ENCODE measurements at places on chromosomes 16 and 17. TPM values are rescaled to one million over a fixed set of nuclear protein-coding genes. Genes with fewer than 3 reads are reported as not detected.

Gene SCIMP
- 1.1 TPM for total RNA-seq

Gene MAP2K6
- total RNA-seq = 4.6 TPM

Gene MMP2
- total RNA-seq = 142 TPM

Gene CDH11
- total RNA-seq = 146 TPM

Gene AATF
- 32.4 TPM for total RNA-seq

DNA sequence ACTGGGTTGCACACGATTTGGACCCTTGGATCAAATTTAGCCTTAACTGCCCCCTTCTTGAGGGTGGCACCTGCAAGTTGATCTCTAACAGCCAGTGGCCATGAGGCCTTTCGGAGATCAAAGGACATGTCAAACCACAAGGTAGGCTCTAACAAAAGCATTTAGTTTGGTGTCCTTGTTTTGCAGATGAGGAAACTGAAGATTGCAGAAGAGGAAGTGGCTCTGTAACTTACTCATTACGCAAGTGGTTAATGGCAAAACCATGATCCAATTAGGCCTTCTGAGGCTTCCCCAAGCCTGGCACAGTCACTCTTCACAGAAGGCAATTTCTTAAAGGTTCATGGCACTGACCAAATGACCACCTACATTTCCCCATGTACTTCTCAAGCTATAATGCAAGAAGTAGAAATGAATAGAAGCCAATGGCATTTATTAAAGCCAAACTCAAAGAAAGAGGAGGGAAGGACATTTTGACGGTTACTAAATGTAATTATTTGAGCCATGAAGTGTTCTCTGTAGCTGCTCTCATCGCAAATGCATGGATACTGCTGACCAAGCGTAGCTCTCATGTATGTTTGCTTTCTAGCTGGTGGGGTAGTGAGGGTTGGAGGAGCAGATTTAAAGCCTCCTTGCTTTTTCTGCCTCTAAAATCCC lies 32.8 kb upstream of the ABCC12 start:
- no peak overlapping the region for H3K27ac ChIP-seq
- no peak overlapping the region for H3K4me3 ChIP-seq
- no peaks in the 10 kb centered on the region for H3K27me3 ChIP-seq
- no peak for DNase-seq

GRCh38 chr17:72927146-72927545 lies 165.3 kb downstream of the SLC39A11 start:
- H3K4me1 ChIP-seq = no peaks in the 10 kb centered on the region
- no peak overlapping the region for H3K4me3 ChIP-seq
- no peak for DNase-seq
- H3K36me3 ChIP-seq = no peaks in the 10 kb centered on the region

- H3K27me3 ChIP-seq = peaks cover 4% of the 10 kb centered on the region
- no peak overlapping the region for H3K4me3 ChIP-seq
- no peaks in the 10 kb centered on the region for H3K36me3 ChIP-seq
- peaks cover 12% of the 10 kb centered on the region for H3K4me1 ChIP-seq
These were observed 5.3 kb downstream of the PAQR4 start for GRCh38 chr16:2974319-2975056.

DNA sequence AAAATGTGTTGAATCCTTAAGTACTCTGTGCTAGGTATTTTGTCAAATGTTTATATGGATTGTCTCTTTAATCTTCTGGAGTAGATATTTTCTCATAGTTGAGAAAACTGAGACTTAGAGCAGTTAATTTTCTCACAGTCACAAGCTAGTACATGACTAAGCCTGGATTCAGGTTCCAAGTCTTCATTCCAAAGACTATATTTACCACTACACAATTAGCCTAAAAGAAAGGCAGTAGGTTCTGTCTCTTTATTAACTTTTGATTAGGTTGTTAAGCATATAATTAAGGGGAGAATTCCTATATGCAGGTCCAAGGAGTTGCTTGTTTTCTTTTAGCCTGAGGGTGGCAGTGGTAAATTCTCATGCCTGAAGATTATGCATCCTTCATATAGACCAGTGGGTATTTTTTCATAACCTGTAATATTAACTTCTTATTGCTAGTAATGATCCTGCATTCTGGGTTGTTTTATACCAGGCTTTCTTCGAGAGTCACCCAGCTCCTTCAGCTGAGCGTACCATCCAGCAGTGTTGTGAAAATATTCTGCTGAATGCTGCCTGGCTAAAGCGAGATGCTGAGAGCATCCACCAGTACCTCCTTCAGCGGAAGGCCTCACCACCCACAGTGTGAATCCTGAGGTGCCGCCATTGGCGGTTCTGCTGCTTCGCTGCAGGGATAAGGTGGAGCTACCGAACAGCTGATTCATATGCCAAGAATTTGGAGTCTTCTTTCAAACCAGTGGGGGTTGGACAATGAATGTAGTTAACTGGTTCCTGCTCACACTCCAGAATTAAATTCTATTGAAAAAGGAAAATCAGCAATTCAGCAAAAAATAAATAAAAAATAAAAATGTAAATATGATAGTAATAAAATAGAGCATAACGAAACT lies 28.2 kb upstream of the KPNB1 start:
- no peaks in the 10 kb centered on the region for H3K27me3 ChIP-seq
- no peak overlapping the region for H3K4me3 ChIP-seq
- peaks cover 54% of the 10 kb centered on the region for H3K4me1 ChIP-seq

DNA sequence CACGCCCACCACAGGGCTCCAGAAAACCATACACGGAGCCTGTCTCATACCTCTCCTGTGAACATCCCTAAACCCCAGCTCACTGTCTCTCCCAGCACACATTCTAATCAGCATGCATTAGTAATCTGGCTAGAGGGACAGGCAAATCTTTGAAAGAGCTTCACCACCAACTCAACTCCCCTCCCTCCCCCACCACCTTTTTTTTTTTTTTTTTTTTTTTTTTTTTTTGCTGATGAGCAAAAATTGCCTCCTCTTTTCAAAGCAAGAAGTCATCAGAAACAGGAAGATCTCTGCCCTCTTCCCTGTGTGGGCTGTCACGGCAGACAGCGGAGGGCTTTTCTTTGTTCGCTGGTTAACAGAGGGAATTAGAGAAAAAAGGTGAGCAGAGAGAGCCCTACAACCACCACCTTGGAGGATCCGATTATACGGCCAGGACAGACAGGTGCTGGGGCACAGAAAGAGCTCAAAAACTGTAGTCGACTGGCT lies 19.9 kb downstream of the GAS7 start:
- H3K4me1 ChIP-seq = peaks cover 17% of the 10 kb centered on the region
- no peak overlapping the region for H3K4me3 ChIP-seq
- H3K36me3 ChIP-seq = no peaks in the 10 kb centered on the region
- H3K27ac ChIP-seq = no peak overlapping the region
- DNase-seq = no peak

DNA sequence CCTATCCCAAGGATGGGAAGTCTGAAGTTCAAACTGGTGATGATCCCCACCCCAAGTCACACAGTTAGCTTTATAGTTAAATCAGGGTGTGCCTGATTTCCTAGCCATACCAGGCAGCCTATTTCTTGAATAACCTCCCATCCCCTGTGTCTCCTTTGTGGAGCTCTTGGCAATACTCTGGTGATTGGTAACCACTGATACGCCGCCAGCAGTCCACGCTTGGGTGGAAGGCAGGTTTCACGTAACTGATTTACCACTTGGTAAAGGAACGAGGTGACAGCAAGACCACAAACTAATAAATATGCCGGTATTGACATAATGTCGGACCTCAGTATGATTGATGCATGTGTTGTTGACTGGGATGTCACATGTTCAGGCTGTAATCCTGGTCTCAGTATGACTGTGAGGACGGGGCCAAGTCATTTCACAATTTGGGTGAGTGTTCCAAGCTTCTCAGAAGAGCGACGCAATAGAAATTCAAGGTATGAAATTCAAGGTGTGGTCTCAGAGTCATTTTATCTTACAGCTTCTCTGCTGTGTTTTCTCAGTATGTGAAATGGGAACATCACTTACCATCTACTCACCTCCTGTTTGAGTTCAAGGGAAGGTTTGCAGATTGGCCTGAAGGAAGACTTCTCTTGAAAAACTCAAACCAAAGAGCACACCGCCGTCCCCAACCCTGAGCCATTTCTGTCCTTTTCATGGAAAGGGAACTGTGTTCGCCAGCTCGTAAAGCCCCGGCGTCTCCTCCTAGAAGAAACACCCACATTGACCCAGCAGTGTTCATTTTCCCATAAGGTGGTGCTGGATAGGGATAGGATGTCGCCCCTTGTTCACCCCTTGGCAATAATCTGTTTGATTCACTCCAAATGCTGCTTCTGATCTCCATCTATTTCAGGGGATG lies 678.9 kb downstream of the WWOX start:
- no peak for DNase-seq
- no peaks in the 10 kb centered on the region for H3K36me3 ChIP-seq
- no peaks in the 10 kb centered on the region for H3K4me1 ChIP-seq
- H3K27me3 ChIP-seq = no peaks in the 10 kb centered on the region
- no peak overlapping the region for H3K4me3 ChIP-seq

DNA sequence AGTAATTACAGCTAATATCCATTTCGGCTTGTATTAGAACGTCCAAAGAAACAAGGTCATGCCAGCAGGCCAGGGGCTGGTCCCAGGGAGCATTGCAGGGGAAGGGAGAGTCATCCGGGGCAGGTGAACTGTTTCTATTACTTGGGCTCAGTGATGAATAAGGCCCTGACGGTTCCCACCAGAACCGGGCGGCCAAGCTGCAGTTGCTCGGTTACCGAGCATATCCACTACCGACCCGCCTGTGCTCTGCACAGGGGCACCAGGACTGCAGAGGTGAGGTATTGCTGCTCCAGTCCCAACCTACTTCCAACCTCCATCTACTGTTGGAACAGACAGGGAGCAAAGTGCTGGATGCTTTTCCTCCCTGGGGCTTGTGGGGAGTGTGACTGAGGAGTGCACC lies 295.5 kb downstream of the MAF start:
- no peak for DNase-seq
- no peak overlapping the region for H3K4me3 ChIP-seq
- no peaks in the 10 kb centered on the region for H3K4me1 ChIP-seq

DNA sequence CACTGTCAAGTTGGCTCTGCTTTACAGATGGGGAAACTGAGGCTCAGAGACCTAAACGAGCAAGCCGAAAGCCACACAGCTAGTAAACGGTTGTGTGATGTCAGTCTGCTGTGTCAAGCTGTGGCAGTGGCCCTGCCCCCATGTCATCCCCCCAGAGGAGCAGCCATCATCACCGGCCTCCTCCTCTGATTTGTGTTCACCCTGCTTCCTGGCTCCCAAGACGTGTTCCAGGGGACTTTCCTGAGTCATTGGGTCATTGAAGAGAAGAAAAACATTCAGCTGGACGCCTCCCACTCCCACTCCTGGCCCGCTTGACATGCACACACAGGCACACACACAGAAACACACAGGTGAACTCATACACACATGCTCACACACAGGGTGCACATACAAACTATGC lies 54.0 kb upstream of the CIBAR2 start:
- no peaks in the 10 kb centered on the region for H3K27me3 ChIP-seq
- H3K27ac ChIP-seq = no peak overlapping the region
- no peak for DNase-seq
- no peak overlapping the region for H3K4me3 ChIP-seq
- no peaks in the 10 kb centered on the region for H3K36me3 ChIP-seq

GRCh38 chr17:70787721-70788300 lies 618.5 kb downstream of the KCNJ2 start:
- no peak overlapping the region for H3K27ac ChIP-seq
- no peaks in the 10 kb centered on the region for H3K36me3 ChIP-seq
- H3K27me3 ChIP-seq = no peaks in the 10 kb centered on the region
- H3K4me1 ChIP-seq = no peaks in the 10 kb centered on the region
- H3K4me3 ChIP-seq = no peak overlapping the region
- DNase-seq = no peak

DNA sequence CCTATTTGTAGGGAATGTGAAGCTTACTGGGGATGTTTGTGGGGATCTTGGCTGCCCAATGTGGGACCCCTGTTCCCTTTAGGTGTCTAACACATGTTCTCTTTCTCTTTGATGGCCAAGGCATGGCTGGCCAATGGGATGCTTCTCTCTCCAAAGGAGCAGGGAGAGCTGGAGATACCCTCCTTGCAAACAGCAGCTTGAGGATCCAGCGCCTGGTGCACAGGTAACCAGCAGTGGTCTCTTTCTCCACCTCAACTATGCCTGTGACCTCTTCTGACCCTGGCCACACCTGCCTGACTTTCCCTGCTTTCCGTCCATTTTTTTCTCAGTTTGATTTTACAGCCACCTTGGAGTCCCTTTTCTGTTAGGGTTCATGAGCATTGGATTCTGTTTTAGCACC lies 16.8 kb upstream of the NKD1 start:
- no peak for DNase-seq
- H3K36me3 ChIP-seq = no peaks in the 10 kb centered on the region
- H3K4me1 ChIP-seq = no peaks in the 10 kb centered on the region

- no peak overlapping the region for H3K4me3 ChIP-seq
- no peaks in the 10 kb centered on the region for H3K4me1 ChIP-seq
- no peaks in the 10 kb centered on the region for H3K27me3 ChIP-seq
- no peak overlapping the region for H3K27ac ChIP-seq
- no peaks in the 10 kb centered on the region for H3K36me3 ChIP-seq
- DNase-seq = peak; percentile 12
These were observed 40.0 kb downstream of the IL21R start for GRCh38 chr16:27441998-27442397.

DNA sequence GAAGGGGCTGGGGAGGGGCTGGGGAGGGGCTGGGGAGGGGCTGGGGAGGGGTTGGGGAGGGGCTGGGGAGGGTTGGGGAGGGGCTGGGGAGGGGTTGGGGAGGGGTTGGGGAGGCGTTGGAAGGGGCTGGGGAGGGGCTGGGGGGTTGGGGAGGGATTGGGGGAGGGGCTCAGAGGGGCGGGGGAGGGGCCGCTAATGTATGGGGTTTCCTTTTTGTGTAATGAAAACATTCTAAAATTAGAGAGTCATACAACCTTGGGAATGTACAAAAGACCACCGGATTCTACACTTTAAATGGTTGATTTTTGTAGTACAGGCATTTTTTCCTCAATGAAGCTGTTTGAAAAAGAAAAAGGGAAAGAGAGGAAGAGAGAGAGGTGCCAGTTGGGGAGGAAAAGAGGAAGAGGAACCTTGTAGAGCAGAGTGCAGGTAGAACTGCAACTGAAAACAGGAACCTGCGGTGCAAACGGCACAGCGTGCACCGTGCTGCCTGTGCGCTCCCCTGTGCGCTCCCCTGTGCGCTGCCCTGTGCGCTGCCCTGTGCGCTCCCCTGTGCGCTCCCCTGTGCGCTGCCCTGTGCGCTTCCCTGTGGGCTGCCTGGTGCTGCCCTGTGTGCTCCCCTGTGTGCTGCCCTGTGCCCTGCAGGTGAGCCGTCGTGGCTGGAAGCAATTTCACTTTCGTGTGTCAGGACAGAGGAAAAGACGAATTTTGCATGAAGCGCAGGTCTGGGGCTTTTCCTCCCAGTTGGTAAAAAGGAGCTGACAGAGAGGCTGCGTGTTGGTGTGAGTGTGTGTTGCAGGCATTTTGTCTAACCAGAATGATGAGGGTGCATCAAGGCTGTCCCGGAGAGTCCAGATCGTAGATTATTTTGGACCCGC lies 40.8 kb downstream of the METRNL start:
- no peaks in the 10 kb centered on the region for H3K36me3 ChIP-seq
- DNase-seq = no peak
- peaks cover 4% of the 10 kb centered on the region for H3K27me3 ChIP-seq
- H3K4me1 ChIP-seq = no peaks in the 10 kb centered on the region
- no peak overlapping the region for H3K27ac ChIP-seq

GRCh38 chr17:83187782-83188311 lies 108.4 kb downstream of the METRNL start:
- no peak for DNase-seq
- H3K4me1 ChIP-seq = no peaks in the 10 kb centered on the region
- H3K4me3 ChIP-seq = no peak overlapping the region
- H3K27me3 ChIP-seq = no peaks in the 10 kb centered on the region
- H3K36me3 ChIP-seq = no peaks in the 10 kb centered on the region

- H3K36me3 ChIP-seq = no peaks in the 10 kb centered on the region
- no peak for DNase-seq
- no peak overlapping the region for H3K27ac ChIP-seq
- no peak overlapping the region for H3K4me3 ChIP-seq
These were observed 676.2 kb downstream of the CDH11 start for GRCh38 chr16:64445649-64446048.
